ENCODE measurements at places on chromosomes 3 and 15.

DNA sequence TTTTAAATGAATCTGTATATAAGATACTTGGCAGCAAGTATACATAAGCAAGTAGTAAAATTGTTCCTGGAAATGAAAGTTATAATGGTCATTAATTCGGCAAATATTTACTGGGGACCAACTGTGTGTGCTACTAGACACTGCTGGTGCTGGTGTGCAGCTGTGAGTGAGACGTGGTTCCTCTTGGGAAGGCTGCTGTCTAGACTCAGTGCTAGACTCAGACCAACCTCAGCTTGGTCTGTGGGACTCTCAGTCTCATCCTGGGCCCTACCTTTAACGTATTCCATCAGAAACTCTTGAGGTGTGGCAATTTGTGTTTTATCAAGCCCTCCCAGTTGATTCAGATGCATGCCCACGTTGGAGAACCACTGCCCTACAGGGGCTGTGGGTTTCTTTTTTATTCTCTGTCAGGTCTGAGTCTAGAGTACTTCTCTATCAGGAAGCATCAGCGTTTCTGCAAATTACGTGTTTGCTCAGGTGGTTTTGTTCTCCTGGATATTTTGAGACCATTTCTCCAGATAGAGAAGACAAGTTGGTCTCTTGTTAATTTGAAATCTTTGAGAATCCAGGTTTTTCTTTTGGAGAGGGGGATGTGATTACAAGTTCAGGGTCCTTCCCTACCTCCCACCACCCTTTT is 6.8 kb downstream of the TLNRD1 start:
- no peak for DNase-seq

DNA sequence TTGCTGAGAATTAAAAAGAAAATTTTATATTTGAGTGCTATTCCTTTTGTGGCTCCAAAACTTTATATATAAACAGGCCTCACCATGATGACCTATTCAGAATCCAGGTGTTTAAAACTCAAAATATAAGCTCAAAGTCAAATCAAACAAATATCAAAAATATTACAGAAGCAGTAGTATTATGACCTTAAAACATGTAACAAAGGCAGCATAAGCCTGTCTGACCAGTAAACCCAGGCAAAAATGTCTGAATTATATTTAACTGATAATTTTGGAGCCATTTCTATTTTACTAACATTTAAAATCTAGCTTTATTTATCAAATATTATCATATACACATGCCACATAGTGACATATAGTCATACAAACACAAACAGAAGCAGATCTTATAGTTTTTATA is 6.4 kb upstream of the NOX5 start:
- DNase-seq, result no peak

DNA sequence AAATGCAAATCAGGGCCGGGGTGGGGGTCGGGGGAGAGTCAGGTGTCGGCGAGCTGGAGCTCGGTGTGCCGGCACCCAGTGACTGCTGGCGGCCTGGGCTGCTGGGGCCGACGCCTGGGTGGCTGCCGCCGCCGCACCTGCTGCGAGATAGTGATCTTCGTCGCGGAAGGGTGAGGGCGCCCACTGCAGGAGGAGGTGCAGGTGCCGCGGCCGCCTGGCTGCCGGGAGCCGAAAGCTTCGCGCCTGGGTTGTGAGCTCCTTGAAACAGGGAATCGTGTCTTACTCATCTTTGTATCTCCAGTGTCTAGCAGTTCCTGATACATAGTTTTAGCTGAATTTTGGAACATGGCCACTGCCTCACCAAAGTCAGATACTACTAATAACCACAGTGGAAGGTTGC is 64.0 kb upstream of the CPOX start:
- DNase-seq, result peak; percentile 80

DNA sequence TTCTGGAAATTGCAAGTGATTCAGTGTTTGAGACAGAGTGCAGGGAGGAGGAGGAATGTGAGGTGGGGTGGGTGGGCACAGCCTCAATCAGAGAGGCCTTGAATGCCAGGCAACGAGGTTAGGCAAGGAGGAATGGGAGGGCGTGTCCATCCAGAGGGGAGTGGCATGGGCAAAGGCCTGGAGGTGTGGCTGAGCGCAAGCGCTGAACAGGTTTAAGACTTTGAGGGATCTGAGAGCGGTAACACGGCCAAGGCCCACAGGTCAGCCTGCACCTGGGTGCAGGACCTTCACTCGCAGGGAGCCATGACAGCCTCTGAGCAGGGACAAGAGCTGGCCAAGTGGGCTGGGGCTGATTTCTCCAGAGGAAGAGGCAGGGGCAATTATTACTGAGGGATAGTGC is 125.9 kb downstream of the TPRA1 start:
- no peak for DNase-seq

DNA sequence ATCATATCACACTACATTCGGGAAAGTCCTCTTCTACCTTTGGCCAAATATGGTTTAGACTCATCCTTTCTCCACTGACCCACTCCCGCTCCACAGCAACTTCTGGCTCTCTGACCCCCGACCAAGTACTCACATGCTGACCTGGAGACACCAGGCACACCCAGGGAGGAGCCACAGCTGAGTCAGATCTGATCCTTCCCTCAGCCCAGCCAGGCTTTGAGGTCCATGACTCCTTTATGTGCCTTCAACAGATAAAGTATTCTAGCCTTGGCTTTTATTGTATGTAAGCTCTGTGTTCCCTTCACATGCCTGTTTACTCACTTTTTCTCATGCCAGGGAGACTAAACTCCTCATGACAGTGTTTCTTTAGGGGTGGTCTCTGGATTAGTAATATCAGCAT is 166.9 kb upstream of the UMPS start:
- DNase-seq, result no peak

GRCh38 chr3:31848163-31848818 is 132.8 kb downstream of the OSBPL10 start:
- no peak for DNase-seq

DNA sequence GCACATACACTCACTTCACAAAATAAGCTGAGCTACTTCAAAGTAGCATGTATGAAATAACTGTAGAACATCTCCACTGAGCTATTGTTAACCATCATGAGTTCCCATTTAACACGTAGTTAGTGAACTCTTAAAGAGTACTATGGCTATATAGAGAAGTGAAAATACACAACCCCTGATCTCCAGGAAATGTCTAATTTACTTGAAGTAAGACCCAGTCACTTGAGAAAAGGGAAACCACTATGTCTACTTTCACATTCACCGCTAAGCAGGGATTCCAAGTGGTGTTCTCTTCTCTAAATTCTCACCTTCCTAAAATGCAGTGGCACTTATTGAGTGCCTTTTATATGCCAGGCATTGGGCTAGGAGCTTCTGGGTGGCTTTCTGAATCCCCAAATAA is 35.0 kb upstream of the COLQ start:
- no peak for DNase-seq

GRCh38 chr3:129795186-129796010 is 98.1 kb downstream of the TMCC1 start:
- DNase-seq, result no peak

DNA sequence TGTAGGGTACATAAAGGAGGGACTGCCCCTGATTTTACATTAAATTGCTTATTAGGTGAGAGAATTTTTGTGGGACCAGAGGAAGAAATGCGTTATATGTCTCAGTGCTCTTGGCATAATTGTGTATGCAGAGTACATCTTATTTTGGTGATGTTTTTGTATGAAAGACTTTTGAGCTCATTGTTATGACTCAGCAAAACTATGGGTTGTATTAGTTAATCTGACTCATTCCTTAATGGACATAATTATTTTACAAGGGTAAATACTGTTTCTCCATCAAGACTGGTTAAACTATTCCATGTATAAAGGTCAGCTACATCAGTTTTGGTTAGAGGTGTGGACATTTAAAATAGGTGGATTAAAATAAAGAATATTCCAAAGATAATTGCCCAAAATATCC is 156.8 kb downstream of the ALCAM start:
- no peak for DNase-seq

DNA sequence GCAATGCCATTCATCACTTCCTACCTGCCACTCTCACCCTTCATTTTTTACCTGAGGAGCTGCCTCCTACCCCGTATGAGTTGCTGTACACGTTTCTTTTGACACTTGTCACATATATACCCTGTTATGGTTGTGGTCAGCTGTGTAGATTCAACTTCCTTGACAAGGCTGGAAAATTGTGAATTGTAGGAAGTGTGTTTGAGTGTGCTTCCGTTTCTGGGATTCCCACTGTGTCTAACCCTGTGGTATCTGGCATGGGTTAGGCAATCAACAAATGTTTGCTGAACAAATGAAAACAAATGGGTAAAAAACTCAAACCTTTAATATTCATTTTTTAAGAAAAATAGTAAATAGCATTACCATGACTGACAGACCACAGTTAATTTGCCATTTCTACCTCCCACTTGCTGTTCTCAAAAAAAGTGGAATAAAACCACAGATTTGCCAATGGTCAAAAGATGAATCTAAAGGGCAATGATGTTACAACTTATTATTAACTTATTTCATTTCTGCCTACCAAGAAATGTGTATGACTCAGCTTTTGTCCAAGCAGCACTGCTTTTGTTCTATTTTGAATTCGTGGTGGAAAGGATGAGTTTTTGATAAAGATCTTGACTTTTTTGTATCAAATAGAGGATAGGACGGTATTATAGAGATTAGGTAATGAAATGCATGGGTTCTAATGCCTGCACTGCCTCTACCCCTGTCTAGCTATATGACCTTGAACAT is 404.6 kb downstream of the LPP start:
- DNase-seq, result no peak

- no peak for DNase-seq
These were observed 891.5 kb downstream of the ROBO2 start for GRCh38 chr3:77931255-77932009.

DNA sequence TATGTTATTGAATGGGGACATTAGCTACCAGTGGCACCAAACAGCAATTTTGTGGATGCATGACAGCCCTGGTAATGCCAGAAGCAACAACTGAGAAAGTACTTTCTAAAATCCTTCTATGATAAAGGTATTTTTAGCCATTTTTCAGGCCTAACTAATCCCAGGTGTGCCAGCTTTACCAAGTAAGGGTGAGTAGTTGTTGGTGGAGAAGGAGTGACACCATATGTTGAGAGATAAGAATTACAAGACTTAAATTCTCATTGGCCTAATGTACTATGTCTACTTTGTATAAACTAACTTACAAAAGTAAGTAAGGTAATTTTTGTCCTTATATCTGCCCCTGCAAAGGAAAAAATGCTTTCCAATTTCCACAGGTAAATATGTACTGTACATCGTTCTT is 4.1 kb upstream of the COX17 start:
- peak; percentile 32 for DNase-seq

DNA sequence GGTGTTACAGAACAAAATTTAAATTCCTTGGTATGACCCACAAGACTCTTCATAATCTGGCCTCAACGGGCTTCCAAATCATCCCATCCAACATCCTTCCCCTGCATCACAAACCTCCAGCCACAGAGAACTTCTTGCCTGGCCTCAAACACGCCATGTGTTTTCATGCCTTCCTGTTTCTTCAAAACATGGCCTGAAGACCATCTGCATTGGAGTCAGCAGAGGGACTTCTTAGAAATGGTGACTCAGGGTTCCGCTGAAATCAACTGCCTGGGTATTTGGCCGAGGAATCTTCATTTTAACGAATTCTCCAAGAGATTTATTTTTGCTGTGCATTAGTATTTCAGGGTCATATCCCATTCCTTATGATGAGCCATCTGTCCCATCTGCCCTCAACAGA is 138.1 kb upstream of the RAP2B start:
- no peak for DNase-seq

DNA sequence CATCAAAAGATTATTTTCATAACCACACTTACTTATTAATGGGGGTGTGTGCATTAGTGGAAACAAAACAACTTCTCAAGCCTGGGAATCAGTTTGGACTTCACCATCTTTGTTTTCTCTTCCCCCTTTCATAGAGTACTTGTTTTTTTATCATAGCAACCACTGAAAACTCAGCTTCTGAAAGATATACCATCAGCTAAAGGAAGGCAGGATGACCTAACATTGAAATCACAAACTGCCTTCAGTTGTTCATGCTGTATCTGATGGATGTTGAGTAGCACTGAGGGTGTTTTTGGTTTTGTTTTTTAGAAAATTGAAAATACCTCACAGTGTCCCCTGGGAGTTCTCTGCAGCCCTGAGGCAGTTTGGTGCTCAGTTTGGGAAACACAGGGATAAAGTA is 46.5 kb downstream of the NEK10 start:
- DNase-seq, result no peak

- no peak for DNase-seq
These were observed 62.7 kb downstream of the DGKG start for GRCh38 chr3:186299327-186299726.

DNA sequence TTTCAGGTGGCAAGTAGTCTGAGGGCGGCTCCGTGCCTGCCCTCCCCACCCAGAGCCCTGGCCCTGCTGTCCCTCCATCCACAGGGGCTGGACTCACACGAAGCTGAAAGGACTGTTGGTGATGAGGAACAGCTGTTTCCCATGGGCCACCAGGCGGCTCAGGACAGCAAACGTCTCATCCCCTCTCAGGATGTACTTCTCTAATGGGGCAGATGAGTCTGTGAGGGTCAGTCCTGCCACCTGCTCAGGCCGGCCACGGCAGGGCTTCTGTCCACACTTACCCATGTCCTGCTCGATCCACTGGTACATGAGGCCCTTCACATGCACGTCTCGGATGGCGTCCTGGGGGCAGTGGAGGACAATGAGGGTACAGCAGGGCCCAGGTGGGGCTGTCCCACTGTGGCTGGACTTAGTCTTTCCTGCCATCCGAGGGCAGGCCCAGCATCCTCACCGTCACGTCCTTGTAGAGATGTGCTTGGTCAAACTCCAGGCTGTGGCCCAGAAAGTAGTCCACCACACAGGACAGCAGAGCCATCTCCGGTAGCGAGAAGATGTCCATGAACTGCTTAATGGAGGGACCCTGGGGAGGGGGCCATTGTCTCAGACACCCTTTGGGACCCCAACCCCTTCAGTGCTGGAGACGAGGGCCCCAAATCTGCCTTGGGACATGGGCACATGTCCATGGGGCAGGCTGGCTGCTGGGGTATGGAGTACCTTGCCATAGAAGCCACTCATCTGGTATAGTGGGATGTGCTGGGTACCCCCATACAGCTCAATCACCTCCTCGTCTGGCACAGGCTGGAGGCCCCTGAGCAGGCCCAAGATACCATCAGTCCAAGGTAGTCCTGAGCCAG is 5.7 kb downstream of the NT5DC2 start:
- DNase-seq, result no peak

- no peak for DNase-seq
These were observed 199.6 kb downstream of the SHOX2 start for GRCh38 chr3:157906627-157907026.

DNA sequence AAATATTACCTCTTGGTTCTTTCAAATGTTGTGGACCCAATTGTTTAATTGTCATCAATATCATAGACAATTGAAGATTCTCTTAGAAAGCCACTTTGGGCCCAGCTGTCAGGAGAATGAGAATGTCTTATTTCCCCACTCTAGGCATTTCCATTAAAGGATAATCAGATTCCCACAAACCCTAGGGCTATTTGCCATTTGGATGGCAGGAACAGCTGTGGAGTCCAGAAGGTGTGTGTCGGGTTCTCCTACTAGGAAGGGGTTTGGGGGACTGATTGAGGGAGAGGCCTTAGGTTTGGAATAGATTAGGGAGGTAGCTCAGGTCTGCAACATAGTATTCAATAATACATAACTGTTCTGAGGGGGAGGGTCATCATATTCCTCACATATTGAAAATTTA is 35.2 kb upstream of the PLSCR5 start:
- peak; percentile 44 for DNase-seq

Data from D341Med (cell line).